ENCODE measurements at places on chromosomes 13 and 19.

- no peak for DNase-seq
Observed at GRCh38 chr13:90618133-90618532, 729.4 kb upstream of the MIR17HG start.

GRCh38 chr13:83220241-83220640, 662.0 kb downstream of the SLITRK1 start:
- no peak for DNase-seq

- no peak for DNase-seq
Observed at GRCh38 chr19:12665671-12666264, 774 bp downstream of the MAN2B1 start.

DNA sequence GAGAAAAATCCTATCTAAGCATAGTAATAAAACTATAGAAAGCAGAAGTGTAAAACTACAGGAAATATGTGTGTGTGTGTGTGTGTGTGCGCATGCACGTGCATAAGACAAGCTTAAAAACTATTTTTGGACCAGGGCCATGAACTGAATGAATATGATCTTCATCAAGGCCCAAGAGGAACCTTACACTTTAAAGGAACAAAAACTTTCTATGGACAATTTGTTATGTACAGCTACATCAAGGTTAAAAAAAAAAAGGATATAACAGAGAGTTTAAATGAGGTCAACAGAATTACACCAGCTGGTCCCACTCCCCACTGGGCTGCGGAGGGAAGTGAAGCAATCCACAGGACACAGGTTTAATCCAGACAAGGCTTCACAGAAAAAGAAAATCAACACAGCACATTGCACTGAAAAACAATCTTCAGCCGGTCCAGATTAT, 151.1 kb downstream of the LHFPL6 start:
- no peak for DNase-seq

- no peak for DNase-seq
Observed at GRCh38 chr19:48111280-48111679, 663 bp upstream of the PLA2G4C start.

- no peak for DNase-seq
Observed at GRCh38 chr13:51130348-51130747, 19.3 kb upstream of the C13orf42 start.

DNA sequence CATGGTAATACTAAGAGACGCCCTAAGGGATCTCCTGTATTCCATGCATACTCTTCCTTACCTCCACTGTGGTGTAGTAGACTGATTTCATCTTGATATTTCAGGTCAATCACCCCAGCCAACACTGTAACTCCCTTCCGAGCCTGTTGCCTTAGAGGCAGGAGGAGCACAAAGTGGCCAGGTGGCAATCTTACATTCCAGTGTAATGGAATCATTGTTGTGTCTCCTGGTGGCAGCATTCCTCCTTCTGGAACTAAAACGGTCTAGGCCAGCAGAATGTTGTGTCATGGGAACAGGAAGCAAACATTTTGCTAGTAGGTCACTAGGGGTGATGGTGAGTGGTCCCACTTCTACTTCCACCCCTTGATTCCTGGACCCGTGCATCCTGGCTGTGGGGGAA, 405.7 kb upstream of the SLC10A2 start:
- DNase-seq = no peak

- no peak for DNase-seq
Observed at GRCh38 chr13:27168086-27168485, 3.5 kb downstream of the USP12 start.

GRCh38 chr13:110403721-110404120, 96.6 kb downstream of the COL4A2 start:
- DNase-seq = no peak

DNA sequence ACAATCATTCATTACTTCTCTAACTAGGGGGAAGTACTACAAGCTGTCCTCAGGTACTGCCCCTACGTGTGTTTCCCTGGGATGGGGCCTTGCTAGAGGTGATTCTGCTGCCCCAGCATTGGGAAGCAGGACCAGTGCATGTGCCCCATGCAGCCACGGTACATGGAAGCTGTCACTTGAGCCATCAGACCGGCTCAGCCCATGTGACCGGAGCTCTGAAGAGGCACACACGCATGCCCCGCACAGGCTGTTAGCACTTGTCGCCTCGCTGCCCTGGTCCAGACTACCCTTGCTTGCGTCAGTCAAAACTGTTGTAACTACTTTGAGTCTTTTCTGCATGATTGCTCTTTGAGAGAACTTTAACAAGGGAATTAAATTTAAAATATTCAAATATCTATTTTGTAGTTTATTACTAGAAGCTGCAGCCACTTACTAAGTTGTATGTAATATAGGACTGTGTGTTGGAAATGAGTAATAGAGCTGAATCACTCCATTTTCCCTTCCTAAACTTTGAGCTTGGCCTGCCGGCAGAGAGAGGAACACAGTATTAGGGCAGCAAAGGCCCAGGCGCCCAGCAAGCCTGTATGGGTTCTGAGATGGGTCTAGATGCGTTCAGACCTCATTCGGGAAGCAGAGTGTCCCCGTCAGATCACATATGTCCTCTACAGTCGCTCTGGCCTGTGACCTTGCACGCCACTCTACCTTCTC, 42.2 kb downstream of the DHRS12 start:
- no peak for DNase-seq

DNA sequence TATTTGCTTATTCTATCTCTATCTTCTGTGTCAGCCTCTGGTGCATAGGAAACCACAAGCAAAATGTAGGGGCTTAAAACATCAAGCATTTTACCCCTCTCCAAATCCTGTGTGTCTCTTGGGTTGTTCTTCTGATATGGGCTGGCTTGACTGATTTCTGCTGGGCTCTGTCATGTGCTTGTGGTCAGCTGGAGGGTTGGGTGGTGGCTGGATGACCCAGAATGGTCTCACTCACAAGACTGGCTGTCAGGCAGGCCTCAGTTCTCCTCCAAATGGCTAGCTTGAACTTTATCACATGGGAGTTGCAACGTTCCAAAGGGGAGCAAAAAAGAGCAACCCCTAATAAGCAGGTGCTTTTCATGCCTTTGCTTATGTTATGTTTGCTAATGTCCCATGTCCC, 9.6 kb upstream of the LYPD5 start:
- DNase-seq = no peak

GRCh38 chr19:41945135-41945766, 13.9 kb downstream of the RABAC1 start:
- DNase-seq = peak; percentile 94

DNA sequence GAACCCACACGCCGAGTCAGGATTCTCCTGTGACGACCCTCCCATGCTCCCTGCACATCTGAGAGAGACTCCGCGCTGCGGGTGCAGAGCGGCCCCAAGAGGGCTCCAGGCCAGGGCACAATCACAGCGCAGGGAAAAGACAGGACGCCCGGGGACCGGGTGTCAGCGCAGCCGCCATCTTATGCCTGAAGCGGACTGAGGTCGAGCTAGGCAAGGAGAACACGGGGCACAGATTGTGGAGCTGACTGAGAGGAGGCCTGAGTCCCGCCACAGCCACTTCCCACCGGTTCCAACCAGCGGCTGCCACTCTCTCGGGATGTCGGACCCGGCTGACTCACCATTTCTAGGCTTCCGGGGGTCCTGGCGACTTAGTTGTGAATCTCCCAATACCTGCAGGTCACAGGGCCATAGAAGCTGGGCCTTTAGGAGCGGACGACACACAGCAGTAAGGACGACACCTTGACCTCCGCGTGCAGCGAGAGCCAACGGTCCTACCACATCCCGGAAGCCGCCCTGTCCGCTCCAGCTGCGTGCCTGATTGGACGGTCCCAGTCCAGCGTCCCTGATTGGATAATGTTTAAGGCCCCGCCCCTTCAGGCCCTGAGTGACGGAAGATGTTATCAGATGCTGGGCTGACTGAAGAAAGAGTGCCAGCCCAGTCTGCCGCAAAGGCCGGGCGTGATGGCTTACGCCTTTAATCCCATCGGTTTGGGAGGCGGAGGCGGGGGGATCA, at the start of gene ZNF728:
TSS of gene ZNF728 (minus strand) at position 487 of the 733 bp plus-strand sequence. CDS start at position 341, 146 bp downstream.
- no peak for DNase-seq

GRCh38 chr19:41570639-41571112, 5.3 kb upstream of the CEACAM21 start:
- DNase-seq = no peak

GRCh38 chr13:96581741-96582140, 412.5 kb downstream of the OXGR1 start:
- DNase-seq = no peak

GRCh38 chr13:111031531-111031961, 83.6 kb upstream of the ARHGEF7 start:
- DNase-seq = no peak

DNA sequence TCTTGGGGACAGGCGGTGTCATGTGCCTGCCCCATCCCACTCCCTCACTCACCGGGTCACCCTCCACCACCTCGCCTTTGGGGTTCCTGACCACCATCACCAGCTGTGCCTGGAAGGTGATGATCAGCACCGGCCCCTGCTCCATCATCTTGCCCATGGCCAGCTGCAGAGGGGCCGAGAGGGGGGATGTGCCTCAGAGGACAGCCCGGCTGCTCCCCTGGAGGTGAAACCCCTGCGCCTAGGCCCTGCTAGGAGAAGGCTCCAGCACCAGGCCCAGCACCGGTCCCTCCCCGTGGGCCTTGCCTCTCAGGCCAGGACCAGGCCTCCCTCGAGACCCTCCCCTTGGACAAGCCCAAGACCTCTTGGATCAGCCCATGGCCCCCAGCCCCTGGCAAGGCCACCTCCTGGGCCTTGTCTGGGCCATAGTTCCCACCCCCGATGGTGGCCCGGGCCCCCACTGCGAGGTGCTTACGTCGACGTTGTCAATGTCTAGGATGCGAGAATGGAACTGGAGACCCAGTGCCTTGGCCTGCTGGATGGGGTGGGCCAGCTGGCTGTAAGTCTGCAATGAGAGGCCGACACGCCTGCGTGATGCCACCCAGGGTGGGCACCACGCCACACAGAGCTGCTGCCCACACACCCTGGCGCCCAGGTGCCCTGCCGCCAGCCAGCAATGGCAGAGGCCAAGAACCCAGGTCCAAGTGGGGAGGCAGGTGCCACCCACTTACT, 1.8 kb upstream of the CTXN1 start:
- DNase-seq = no peak

DNA sequence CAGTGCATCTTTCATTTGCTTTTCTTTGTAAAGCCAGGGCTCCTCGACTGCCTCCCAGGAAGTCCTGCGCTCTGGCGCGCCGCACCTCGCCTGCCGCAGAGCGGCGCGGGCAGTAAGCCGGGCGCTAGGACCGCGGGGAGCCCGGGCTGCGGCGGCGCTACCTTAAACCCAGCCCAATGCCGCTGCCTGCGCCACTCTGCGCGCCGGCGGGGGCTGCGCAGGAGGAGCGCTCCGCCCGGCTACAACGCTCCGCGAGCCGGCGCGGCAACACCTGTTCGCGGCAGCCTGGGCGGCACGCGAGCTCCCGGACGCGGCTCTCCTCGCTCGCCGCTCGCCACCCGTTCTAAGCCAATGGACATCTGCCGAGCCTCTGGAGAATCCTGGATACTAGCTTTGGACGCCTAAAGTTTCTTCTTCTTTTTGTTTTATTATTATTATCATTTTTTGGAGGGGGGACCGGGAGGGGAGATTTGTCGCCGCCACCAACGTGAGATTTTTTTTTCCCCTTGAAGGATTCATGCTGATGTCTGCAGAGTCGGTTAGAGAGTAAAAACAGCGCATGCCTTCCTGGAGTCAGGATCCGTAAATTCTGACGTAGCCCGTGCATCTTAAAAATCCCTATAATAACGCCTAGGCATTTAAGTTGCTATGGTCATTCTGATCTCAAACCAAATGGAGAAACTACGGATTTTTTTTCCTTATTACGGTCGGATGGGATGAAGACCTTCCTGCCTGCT, at the start of gene FGF9:
TSS of gene FGF9 (plus strand) at position 191 of the 737 bp plus-strand sequence. CDS start 840 bp downstream, outside the sequence.
- DNase-seq = peak; percentile 7

- no peak for DNase-seq
Observed at GRCh38 chr19:4933528-4933927, 24.2 kb downstream of the UHRF1 start.

DNA sequence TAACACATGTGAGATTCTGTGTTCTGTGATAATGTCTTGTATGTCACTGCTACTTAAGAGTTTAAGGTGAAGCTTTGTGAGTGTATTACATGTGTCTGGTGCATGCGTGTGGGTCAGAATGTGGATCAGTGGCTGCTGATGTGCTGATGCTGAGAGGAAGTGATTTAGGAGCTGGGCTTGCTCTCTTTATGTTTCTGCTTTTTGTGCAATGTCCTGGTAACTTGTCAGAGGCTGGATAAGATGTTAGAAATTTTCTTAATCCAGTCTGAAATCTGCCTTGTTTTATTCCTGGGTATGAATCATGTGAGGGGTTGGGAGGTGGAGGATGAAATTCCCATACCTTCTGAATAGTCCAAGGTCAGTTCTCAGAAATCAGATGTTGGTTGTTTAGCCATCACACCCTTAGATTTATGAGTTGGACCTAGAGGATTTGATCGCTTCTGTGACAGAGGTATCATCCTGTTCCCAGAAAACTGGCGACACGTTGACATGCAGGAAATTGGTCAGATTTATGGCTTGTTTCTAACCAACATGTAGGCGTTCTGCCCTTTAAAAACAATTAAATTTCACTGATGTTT, 24.5 kb upstream of the CXCL17 start:
- DNase-seq = no peak

GRCh38 chr13:114264886-114265611, 16.4 kb upstream of the UPF3A start:
- DNase-seq = no peak

DNA sequence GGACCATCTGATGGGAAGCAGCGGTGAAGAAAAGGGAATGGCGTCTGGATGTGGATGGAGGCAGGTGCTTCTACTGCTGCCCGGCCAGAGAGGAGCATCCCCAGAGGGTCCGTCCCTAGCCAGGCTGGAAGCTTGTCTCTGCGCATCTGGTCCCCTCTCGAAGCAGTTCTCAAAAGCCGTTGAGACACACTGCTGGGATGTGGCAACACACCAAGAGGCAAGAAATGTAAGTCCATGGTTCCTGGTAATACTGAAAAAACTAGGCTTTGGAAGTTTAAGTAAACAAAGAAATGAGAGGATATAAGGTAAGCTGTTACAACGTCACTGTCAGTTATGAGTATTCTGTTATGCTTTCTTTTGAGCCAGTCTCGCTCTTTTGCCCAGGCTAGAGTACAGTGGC, 15.1 kb upstream of the FFAR2 start:
- DNase-seq = no peak

DNA sequence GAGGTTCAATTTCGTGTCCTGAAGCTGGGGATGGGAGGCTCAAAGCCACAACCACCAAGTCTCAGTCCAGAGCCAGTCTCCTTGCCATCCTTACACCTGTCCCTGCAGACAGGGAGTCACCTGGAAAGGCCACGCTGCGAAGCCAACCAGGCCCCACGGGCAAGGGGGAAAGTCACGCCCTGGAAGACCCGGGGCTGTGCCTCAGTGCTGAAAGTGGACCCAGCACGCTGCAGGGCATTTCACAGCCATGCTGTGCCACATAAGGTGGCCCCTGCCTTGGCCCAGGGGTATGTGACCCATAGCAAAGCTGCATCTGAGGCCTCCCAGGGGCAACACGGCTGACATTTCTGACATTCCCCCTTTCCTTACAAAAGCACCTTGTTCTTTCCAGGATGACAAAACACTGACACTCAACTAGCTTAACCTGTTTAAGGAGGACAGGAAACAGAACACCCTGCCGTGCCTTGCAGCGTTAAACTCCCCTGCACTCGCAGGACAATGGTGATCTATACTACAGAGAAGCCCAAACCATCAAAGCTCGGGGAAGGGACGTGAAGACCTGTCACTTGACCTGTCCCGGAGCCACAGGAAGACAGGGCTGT, 14.8 kb downstream of the CHERP start:
- DNase-seq = no peak

Data from GM12878 (cell line).